T-helper 1 cell (primary cell): ENCODE measurements at places on chromosomes 6 and 20.

GRCh38 chr6:65707126-65707826 lies at the start of gene EYS:
TSS of gene EYS (minus strand) at chr6:65707226. CDS start at chr6:65495410, 211,816 bp downstream.
- no peak for DNase-seq

DNA sequence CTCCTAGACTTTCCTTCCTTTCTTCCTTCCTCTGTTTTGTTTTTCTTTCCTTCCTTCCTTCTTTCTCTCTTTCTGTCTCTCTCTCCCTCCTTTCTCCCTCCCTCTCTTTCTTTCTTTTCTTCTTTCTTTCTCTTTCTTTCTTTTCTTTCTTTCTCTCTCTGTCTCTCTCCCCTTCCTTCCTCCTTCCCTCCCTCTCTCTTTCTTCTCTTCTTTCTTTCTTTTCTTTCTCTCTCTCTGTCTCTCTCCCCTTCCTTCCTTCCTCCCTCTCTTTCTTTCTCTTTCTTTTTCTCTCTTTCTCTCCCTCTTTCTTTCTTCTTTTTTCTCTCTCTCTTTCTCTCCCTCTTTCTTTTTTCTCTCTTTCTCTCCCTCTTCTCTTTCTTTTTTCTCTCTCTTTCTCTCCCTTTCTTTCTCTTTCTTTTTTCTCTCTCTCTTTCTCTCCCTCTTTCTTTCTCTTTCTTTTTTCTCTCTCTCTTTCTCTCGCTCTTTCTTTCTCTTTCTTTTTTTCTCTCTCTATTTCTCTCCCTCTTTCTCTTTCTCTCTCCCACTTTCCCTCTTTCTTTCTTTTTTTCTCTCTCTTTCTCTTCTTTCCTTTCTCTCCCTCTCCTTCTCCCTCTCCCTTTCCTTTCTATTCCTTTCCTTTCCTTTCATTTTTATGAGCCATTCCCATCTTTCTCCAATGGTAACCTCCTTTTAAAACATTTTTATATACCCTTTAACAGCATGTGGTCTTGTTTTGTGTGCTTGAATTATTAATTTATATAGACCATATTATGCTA lies 2.3 kb downstream of the TINAG start:
- DNase-seq = no peak

DNA sequence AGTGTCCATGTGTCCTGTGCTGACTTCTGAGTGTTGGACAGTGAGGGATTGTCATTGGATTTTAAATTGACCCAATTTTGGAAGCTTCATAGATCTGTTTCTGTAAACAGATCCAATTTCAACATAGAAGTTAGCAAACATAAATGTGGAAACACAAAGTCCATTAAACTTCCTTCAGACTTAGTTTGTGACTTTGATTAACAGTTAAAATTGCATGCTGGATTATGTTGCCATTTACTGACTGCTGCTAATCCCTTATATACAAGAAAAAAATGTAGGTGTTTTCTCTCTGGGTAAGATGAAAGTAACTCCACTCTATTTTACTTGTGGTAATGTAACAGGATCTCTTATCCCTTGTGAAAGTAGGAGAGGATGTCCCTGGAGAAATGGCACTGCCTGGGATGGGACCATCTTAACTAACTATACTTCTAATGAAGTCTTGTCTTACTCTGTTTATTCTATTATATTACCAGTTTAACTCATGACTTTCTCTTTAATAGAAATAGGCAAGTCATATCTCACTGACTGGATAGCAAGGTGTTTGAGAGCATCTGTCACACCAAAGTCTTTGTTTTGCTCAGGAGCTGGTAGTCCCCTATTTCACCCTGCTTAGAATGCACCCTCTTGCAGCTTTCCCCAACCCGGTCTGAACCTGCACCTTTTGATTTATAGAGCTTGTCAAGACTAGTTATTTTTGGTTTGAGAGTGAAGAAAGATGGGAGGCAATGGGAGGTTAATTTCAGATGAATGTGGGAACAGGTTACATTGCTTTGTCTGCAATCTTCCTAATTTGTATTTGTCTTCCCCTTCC lies 7.2 kb downstream of the TPX2 start:
- DNase-seq = no peak

DNA sequence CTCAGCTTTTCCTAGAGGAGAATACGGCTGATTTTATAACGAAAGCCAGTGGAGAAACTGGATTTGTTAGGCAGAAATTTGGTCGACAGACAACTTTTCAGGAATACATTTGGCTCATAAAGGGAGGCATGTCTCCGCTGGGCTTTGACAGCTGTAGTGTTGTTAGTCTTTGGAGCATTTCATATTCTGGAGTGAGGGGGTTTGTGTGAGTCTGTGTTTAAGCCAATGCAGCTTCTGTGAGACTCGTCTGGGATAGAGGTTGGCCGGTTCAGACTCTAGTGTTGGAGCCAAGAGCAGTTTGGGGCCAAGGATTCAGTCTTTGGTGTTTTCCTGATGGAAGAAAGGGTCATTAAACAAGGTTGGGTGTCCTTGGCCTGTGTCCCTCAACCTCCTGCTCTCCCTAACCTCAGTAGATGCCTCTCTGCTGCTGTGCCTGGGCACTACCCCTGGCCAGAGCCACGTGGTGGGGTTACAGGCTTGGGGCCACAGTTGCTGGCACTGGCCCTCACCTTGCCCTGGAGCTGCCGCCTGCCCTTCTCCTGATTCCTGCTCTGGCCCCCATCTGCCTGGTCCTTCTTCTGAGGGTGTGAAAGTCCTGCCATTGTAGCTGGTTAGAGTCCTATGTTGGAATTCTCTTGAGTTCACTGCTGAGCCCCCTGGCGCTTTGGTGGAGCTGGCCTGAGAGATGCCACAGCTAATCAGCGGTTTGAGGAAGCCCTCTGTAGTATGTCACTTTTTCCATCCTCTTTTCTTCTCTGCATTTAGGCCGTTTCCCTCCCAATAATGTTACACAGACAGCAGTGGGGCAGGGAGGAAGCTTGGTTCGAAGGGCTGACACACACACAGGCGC lies 6.9 kb downstream of the PTK7 start:
- DNase-seq = no peak

DNA sequence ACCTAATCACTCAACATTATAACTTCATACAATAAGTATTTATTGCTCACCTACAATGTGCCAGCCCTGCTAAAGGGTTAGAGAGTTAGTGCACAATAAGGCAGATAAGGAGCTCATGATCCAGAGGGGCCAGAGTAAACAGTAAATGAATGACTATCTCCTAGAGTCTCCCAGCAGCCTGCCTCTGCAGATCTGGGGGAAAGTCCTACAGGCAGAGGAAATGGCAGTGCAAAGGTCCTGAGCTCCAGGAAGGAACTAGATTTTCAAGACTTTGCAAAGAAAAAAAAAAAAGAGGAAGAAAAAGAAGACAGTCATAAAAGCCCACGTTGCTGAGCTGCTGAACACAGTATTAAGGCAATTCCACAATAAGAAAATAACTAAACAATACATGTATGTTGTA lies 160.1 kb downstream of the SIM1 start:
- DNase-seq = no peak

GRCh38 chr20:63115651-63116411 lies 100.1 kb downstream of the YTHDF1 start:
- DNase-seq = no peak
